ENCODE measurements at places on chromosomes 12 and 14.

DNA sequence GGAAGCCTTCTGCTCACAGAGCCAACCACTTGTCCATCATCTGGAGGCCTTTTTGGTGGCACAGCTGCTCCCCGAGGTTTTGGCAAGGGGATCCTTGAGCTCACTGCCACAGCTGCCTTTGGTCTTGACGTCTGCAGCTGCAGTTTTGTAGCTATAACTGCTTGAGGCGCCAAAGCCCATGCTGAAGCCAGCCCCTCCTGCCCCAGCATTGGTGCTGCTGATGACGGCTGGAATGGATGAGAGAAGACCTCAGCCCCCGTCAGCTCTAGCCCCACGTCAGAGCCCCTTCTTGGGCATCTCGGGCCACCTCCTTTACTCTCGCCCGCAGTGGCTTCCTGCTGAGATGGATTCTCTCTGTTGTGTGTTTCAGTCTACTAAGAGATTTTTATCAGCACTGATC lies 12.3 kb upstream of the KRT74 start:
- DNase-seq, result no peak

DNA sequence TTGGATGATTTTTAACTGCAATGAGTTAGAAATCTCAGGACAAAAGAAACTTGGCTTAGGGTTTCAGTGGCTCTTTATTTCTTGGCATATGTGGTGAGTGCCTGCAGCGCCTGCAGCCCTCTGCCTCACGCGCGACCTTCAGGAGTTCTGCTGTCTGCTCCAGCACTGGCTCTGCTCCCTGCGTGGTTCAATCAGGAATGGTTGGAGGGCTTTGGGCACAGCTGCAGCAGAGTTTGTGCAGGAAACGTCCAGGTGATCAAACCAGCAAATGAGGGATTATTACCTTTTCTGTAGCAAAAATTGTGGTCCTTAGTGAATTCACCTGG lies 19.8 kb downstream of the PPM1H start:
- DNase-seq, result no peak

- DNase-seq, result no peak
These were observed 102.7 kb upstream of the NAV3 start for GRCh38 chr12:77728018-77728417.

DNA sequence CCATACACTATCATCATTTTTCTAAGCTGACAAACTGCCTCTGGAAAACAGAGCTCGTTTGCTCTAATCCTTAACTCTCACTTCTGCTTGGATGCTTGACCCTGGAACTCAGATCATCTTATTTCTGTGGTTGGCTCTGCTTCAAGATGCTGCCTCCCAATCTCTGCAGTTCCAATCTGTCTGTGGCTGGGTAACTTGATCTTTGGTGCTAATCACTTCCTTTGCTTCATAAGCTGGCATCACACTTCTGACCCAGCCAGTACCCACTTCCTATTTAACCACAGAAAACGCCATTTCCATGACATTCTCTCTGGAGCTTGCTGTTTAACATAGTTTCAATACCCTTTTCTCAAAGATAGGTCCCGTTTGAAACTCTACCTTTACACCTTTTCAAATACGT lies 254.2 kb downstream of the ACSS3 start:
- DNase-seq, result no peak

- DNase-seq, result no peak
These were observed 49.6 kb downstream of the AMN start for GRCh38 chr14:102971836-102972606.

- no peak for DNase-seq
These were observed 140.0 kb downstream of the MON2 start for GRCh38 chr12:62606654-62607053.

GRCh38 chr12:20451761-20452160 lies 83.4 kb downstream of the PDE3A start:
- peak; percentile 15 for DNase-seq

DNA sequence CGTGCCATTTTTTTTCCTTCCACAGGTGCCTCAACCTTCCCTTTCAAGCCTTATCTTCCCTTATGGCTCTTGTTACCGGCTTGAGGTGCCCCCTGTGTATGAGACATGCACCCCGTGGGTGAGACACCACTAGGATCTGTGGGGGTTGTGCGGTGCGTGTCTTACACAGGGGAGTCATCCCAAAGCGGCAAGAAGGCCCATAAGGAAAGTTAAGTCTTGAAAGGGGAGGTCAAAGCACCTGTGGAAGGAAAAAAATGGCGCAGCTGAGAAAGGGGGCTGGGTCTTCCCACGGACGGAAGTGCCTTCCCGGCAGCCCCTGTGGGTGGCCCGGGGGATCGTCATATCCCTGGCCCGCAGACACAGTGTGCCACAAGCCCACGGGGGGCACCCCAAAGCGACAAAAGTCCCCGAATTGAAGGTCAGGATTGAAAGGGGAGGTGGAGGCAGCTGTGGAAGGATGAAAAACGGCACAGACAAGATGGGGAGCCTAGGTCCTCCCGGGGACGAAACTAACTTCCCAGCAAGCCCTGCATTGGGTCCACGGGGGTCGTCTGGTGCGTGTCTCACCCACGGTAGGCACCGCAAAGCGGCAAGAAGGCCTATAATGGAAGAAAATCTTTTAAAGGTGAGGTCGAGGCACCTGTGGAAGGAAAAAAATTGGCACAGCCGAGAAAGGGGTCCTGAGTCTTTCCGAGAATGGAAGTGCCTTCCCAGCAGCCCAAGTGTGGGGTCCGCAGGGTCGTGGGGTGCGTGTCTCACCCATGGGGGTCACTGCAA lies 273.3 kb downstream of the ALG10 start:
- DNase-seq, result no peak

DNA sequence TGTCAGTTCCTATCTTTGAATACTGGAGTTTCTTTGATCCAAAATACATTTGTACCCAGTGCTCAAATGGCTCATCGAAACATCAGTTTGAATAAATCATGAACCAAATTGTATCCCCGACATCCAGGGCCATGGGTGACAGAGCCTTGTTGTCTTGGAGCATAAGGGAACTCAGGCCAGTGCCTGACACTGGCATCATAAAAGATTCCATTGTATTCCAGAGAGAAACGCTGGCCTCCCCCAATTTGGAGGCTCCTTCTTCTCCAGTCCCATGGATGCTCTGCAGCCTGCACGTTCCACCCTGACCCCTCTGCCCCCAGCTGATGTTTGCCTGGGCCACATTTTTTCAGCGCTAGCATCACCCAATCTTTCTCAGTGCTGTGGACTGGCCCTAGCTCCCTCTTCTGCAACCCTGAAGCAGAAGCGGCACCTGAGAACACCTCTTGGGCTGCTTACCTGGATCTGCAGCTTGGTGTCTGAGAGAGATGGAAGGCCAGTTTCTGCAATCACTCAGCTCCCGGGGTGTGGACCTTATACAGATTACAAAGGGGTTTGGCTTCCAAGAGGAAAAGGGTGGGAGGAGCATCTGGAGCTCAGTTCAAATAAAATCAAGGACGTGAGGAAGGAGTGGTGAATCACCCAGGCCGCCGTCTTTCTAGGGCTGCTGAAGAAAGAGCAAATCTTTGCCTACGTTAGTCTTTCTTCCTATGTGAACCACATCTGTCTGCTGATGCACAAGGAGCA lies at the start of gene RNASE1:
TSS of gene RNASE1 (minus strand) at position 504 of the 744 bp plus-strand sequence. CDS start 776 bp downstream, outside the sequence.
- DNase-seq, result peak; percentile 29

DNA sequence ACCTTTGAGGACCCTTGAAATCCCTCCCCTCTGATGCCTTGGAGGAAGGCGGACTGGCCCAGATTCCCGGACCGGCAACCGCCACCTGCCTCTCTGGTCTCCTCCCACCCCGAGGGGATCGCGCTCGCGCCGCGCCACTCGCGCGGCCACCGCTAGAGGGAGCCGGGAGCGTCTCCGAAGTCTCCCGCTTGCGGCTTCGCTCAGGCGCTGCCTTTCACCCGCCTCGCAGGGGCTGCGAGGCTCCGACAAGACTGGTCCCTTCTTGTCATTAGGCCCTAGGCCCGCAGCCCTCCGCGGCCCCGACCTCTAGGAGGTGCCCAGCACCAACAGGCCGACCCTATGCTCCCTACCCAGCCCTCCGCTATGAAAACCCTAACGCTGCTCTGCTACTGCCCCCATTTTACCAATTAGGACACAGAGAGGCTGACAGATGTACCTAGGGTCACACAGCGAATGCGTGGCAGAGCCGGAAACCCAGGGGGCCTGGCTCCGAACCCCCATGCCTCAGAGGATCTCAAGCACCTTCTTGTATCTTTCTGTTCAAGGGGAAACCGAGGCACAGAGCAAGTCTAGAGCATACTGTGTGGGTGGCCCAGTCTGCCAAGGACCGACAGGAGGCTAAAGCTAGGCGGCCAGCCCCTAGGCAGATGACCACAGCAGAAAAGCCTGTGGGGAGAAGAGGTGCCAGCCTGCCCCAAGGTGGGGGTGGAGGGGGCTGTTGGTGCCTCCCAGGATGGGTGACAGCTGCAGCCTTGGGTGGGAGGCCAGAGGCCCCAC lies 21.4 kb upstream of the VSX2 start:
- peak; percentile 54 for DNase-seq

DNA sequence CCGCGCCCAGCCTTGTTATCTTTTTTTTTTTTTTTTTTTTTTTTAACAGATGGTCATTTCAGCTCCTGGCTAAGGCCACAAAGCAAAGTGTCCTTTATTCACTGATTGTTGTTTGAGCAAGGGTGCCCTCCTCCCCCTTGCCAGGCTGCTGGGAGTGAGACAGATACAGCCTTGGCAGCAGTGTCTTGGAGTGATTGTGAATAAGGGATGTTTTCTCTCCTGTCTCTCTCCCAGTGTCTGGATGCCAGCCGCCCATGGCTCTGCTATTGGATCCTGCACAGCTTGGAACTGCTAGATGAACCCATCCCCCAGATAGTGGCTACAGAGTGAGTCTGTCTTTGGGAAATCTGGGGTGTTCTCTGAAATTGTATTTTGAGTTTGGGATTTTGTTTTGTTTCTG lies 28.7 kb downstream of the FNTB start:
- DNase-seq, result no peak

- no peak for DNase-seq
These were observed 398.9 kb upstream of the CCDC196 start for GRCh38 chr14:66087231-66087630.

GRCh38 chr14:38256533-38256840 lies 594 bp upstream of the CLEC14A start:
- DNase-seq, result no peak

GRCh38 chr14:76834241-76834661 lies 8.0 kb downstream of the LRRC74A start:
- no peak for DNase-seq

DNA sequence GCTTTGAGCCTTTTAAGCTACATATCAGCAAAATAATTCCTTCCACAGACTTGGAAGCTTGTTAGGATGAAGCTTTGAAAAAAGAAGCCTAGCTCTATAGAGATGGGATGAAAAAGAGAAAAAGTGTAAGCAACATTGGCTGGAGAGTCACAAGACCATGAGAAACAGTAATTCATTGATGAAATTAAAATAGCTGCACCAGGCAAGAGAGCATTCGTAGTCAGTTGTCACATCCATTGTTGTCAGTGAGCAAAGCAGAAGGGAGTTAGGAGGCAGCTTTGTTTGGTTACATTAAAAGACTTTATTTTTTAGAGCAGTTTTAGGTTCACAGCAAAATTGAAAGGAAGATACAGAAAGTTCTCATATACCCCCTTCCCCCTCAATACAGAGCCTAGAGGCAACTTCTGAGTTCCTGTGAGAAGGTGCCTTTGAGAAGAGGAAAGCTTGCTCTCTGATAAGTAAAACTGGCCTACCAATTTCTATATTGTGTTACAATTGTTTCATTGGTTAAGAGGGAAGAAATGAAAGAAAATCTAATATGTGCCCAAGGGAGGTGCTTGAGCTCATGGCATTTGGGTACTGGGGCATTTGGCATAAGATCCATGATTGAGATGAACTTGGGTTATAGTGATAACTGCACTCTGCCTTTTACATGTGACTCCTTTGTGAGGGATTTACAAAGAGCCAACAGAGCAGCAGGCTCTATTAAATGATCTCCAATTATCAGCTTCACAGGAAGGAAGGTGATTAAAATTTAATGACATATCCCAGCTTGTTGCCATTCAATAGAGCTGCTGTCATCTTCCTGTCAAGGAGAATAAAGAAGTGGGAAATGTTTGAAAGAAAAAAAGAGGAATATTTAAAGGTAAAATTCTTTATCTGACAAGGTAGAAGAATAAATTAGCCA lies 361.3 kb upstream of the TMTC1 start:
- DNase-seq, result no peak

DNA sequence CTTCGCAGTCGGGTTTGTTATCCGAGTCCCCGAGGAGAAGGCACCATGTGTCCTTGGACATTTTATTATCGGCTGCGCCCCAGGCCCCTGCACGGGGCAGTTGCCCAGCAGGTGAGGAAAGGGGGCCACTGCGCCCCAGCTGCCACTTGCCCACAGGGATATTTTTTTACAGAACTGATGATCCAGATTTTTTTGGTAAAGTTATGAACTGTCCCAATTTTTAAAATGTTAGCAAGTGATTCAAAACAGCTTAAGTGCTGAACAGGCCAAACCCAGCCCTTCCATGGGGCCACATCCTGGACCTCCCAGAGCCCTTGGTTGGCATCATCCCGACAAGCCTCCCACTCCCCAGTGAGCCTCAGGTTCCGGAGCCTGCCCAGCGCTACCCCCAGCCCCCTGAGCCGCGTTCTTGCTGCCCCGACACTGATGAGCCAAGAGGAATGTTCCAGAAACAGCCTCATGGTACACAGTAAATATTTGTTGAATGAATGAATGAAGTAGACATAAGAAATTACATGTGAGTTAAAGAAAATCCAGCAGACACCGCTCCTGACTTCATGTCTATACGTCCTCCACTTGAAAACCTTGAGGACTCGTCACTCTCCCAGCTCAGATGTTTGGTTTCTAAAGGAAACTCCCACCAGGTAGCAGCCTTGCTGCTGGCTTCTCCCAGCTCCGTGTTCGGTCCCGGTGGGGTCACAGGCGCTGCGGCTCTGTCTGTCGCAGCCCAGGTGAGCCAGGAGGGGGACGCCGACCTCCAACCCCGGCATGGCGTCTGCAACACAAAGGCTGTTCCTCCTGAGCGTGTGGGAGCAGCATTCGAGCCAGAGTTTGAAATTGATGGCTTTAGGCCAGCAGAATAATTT lies 88.5 kb downstream of the ADGRD1 start:
- no peak for DNase-seq

- peak; percentile 44 for DNase-seq
These were observed 148.3 kb downstream of the SAMD4A start for GRCh38 chr14:54715239-54715638.

GRCh38 chr12:19440916-19441315 lies 1.6 kb downstream of the AEBP2 start:
- DNase-seq, result no peak

DNA sequence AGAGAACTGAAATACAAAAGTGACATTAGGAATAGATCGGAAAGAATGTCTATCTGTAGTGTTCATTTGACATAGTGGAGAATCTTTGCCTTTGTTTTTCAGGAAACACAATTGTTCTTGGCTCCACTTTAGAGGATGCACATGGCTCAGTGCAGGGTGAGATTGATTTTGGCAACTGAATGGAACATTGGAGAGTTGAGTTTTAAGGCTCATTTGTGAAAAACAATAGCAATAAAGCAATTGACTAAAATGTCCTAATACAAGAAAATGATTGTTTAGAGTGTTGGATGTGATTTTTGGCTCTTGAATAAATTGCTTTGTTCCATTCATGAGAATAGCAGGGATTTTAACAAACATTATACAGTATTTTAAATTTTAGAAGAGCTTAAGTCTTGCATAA lies 116.4 kb downstream of the SLC38A1 start:
- no peak for DNase-seq

- no peak for DNase-seq
These were observed 11.3 kb downstream of the NOS1 start for GRCh38 chr12:117350140-117350539.

- DNase-seq, result peak; percentile 32
These were observed 82.6 kb upstream of the USP44 start for GRCh38 chr12:95633732-95634465.

GRCh38 chr14:101716956-101717662 lies 44.4 kb upstream of the PPP2R5C start:
- DNase-seq, result peak; percentile 40
